ENCODE measurements at places on chromosomes 4 and X. TPM values are rescaled to one million over a fixed set of nuclear protein-coding genes. Genes with fewer than 3 reads are reported as not detected.
A peak's percentile ranks its signal among the peaks of the same experiment; 100 is the strongest.

RPL34 gene
- total RNA-seq, result 735 TPM

GRCh38 chr4:75172551-75172950 lies 239.6 kb downstream of the PARM1 start:
- H3K4me3 ChIP-seq, result no peak overlapping the region
- DNase-seq, result no peak
- H3K36me3 ChIP-seq, result no peaks in the 10 kb centered on the region
- no peak overlapping the region for H3K27ac ChIP-seq

DNA sequence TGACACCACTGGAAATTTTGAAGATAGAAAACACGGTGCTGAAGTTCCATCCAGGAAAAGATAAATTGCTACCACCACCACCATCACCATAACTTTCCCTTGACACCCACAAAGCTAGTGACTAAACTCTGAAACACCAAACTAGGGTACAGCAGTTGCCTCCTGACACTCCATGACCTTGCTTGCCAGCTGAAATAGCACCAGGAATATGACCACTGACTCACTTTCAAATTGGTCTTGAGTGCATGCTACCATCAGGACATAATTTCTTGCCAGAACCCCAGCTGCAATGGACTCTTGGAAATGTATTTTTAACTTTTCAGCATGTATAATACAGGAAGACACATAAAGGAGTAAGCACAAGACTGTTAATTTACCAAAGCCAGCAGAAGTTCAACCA lies 283.3 kb downstream of the CENPC start:
- no peak overlapping the region for H3K27ac ChIP-seq
- H3K4me3 ChIP-seq, result no peak overlapping the region
- no peaks in the 10 kb centered on the region for H3K4me1 ChIP-seq
- no peaks in the 10 kb centered on the region for H3K36me3 ChIP-seq
- no peak for DNase-seq

FAM9B gene
- total RNA-seq, result not detected

- H3K27me3 ChIP-seq, result no peaks in the 10 kb centered on the region
- peaks cover 4% of the 10 kb centered on the region for H3K4me1 ChIP-seq
- H3K36me3 ChIP-seq, result no peaks in the 10 kb centered on the region
- H3K4me3 ChIP-seq, result no peak overlapping the region
Observed at GRCh38 chrX:155870958-155871357, 10.2 kb upstream of the VAMP7 start.

TKTL2 gene
- total RNA-seq, result not detected

PDGFC gene
- total RNA-seq, result 18.8 TPM

- H3K36me3 ChIP-seq, result no peaks in the 10 kb centered on the region
- no peaks in the 10 kb centered on the region for H3K27me3 ChIP-seq
- no peak overlapping the region for H3K4me3 ChIP-seq
- peaks cover 5% of the 10 kb centered on the region for H3K4me1 ChIP-seq
- DNase-seq, result peak; percentile 20
Observed at GRCh38 chr4:26907731-26908599, 47.3 kb downstream of the STIM2 start.

DNA sequence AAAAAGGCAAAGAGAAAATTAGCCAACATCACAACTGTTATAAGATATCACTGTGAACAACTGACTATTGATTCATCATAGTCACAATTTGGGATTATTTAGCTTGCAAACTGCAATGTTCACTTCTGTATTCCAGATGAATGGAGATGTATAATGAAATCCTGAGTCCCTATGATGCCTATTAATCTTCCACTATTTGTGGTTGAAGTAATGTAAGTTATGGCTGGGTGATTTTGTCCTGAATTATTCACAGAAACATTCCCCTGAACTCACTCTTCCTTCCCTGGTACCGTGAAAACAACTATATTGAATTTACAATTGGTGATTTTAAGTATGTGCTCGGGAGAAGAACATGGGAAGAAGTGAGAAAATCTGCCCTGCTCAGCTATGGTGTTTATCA lies 50.8 kb upstream of the NPFFR2 start:
- no peaks in the 10 kb centered on the region for H3K36me3 ChIP-seq
- no peak for DNase-seq
- H3K4me3 ChIP-seq, result no peak overlapping the region
- H3K4me1 ChIP-seq, result no peaks in the 10 kb centered on the region
- H3K27ac ChIP-seq, result no peak overlapping the region
- no peaks in the 10 kb centered on the region for H3K27me3 ChIP-seq

DNA sequence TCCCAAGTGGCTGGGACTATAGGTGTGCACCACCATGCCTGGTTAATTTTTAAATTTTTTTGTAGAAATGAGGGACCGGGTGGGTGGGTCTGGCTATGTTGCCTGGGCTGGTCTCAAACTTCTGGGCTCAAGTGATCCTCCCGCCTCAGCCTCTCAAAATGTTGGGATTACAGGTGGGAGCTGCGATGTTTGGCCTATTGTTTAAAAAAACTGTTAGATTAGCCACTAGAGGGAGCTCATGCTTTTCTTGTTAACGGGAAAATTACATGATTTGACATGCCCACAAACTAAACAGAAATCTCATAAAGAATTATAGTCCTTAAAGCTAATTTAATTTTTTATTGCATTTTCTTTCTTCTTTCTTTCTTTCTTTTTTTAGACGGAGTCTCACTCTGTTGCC lies 5.0 kb upstream of the SDAD1 start:
- H3K4me1 ChIP-seq, result peaks cover 2% of the 10 kb centered on the region
- no peaks in the 10 kb centered on the region for H3K36me3 ChIP-seq
- DNase-seq, result peak; percentile 65
- H3K4me3 ChIP-seq, result no peak overlapping the region
- H3K27ac ChIP-seq, result no peak overlapping the region

MUC7 gene
- total RNA-seq, result not detected

MFAP3L gene
- total RNA-seq, result 3.4 TPM

- H3K4me1 ChIP-seq, result no peaks in the 10 kb centered on the region
- H3K27me3 ChIP-seq, result no peaks in the 10 kb centered on the region
- DNase-seq, result peak; percentile 92
- H3K4me3 ChIP-seq, result no peak overlapping the region
- H3K36me3 ChIP-seq, result no peaks in the 10 kb centered on the region
- H3K27ac ChIP-seq, result no peak overlapping the region
Observed at GRCh38 chr4:11748164-11748872, 319.6 kb upstream of the HS3ST1 start.

- H3K27ac ChIP-seq, result peak overlapping the region; percentile 78
- peak; percentile 89 for DNase-seq
- peaks cover 8% of the 10 kb centered on the region for H3K4me1 ChIP-seq
- H3K36me3 ChIP-seq, result no peaks in the 10 kb centered on the region
- peaks cover 8% of the 10 kb centered on the region for H3K27me3 ChIP-seq
Observed at GRCh38 chr4:30718021-30718542, 2.1 kb upstream of the PCDH7 start.

- DNase-seq, result no peak
- H3K4me3 ChIP-seq, result no peak overlapping the region
- H3K36me3 ChIP-seq, result no peaks in the 10 kb centered on the region
- H3K4me1 ChIP-seq, result no peaks in the 10 kb centered on the region
- H3K27me3 ChIP-seq, result peaks cover 3% of the 10 kb centered on the region
Observed at GRCh38 chrX:18542905-18543304, 117.5 kb downstream of the CDKL5 start.

DNA sequence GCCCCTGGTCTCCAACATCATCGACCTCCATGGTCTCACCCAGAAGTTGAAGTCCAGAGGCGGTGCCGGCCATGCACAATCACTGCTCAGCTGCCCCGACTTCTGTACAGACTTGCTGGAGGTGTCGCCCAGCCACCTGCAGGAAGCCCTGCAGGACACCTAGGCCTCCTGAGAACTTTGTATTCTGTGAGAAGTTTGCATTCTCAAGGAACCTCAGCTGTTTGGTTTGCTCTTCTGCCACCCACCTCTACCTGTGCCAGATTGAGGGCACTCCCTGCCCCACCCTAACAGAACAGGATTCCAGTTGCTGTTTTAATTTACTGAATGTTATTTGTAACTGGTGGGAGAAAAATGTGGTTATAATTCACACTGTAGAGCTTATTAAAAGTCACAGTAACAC lies 46.8 kb downstream of the TRIM61 start:
- no peak overlapping the region for H3K4me3 ChIP-seq
- no peaks in the 10 kb centered on the region for H3K4me1 ChIP-seq

DNA sequence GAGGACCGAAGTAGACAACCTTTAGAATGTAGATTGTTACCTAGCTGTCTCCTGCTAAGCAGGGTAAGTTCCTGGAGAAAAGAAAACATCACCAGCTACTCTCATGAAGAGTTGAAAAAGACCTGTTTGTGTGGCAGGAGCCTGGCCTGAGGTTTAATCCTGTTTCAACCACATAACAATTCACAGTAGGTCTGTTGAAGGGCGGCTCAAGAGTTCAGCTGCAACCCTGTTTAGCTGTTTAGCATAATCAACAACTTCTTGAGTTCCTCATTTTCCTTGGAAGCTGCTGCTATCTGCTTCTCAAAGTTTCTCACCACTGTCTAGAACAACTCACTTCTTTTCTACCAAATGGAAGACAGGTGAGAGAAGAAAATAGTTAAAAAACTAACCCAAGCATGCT lies 170.4 kb upstream of the TET2 start:
- no peak overlapping the region for H3K4me3 ChIP-seq
- no peaks in the 10 kb centered on the region for H3K4me1 ChIP-seq
- no peak overlapping the region for H3K27ac ChIP-seq
- H3K27me3 ChIP-seq, result no peaks in the 10 kb centered on the region
- H3K36me3 ChIP-seq, result no peaks in the 10 kb centered on the region
- DNase-seq, result no peak

IL3RA gene
- total RNA-seq, result 19.2 TPM

DNA sequence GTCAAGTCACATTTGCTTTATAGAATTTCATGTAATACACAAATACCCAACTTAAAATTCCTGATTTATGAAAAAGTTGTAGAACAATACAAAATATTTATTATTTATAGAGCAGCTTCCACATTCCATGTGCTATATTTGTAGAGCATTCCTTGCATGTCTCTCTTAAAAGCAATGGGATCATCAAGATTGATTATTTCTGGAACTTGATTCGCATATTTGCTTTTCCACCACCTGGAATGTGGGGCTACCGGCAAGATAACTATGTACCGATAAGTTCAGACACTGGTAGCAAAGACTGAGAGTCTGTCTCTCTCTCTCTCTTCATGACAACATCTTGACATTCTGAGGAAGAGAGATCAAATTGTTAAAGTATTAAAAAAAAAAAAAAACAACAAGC lies 59.3 kb downstream of the MAPK10 start:
- H3K27me3 ChIP-seq, result no peaks in the 10 kb centered on the region
- H3K36me3 ChIP-seq, result no peaks in the 10 kb centered on the region
- DNase-seq, result peak; percentile 18
- peaks cover 11% of the 10 kb centered on the region for H3K4me1 ChIP-seq
- no peak overlapping the region for H3K27ac ChIP-seq
- H3K4me3 ChIP-seq, result no peak overlapping the region

GRCh38 chrX:13377550-13377934 lies 57.7 kb upstream of the ATXN3L start:
- peak overlapping the region; percentile 52 for H3K27ac ChIP-seq
- H3K36me3 ChIP-seq, result no peaks in the 10 kb centered on the region
- peaks cover 24% of the 10 kb centered on the region for H3K27me3 ChIP-seq
- peak; percentile 89 for DNase-seq
- peaks cover 18% of the 10 kb centered on the region for H3K4me1 ChIP-seq
- no peak overlapping the region for H3K4me3 ChIP-seq

TRMT10A gene
- total RNA-seq, result 3.9 TPM

DNA sequence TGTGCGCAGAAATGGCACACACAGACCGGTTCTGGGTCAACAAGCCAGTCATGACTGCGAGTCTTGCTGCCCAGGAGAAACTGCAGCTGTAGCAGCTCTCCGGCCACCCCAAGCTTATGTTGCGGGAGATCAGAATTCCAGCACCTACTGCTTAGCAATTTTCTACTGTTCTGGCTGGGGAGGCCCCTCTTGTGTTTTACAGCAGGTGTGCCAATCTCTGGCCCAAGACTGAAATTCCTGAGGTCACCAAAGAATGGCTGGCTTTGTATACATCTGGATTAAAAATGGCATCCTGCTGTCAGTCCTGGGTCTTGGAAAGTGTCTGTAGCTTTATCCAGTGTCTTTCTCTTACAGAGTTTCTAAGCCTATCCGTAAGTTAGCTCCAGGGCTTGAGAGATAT lies 68.9 kb upstream of the TRAM1L1 start:
- no peak overlapping the region for H3K27ac ChIP-seq
- no peak overlapping the region for H3K4me3 ChIP-seq
- DNase-seq, result no peak
- no peaks in the 10 kb centered on the region for H3K27me3 ChIP-seq
- H3K36me3 ChIP-seq, result no peaks in the 10 kb centered on the region
- no peaks in the 10 kb centered on the region for H3K4me1 ChIP-seq

SPIN2A gene
- 0.80 TPM for total RNA-seq

DNA sequence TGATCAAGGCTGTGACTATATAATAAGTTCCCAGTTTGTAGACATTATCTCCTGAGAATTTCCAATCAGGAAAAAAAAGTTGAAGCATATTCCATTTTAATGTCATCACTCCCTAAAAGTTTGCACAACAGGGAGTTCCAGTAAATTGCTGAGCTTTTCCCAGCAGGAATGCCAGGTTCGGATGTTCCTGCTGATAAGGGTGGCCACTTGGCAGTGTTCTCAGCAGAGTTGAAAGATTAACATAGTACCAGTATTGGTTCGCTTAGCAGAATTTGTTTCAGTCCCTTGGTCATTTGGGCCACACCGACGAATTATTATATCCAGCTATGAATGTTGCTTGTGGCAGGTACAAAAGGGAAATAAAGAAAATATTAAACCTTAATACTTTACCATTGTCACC lies 5.2 kb upstream of the CXCL2 start:
- H3K36me3 ChIP-seq, result no peaks in the 10 kb centered on the region
- H3K27ac ChIP-seq, result no peak overlapping the region
- peaks cover 4% of the 10 kb centered on the region for H3K4me1 ChIP-seq
- no peak overlapping the region for H3K4me3 ChIP-seq
- no peak for DNase-seq

DNA sequence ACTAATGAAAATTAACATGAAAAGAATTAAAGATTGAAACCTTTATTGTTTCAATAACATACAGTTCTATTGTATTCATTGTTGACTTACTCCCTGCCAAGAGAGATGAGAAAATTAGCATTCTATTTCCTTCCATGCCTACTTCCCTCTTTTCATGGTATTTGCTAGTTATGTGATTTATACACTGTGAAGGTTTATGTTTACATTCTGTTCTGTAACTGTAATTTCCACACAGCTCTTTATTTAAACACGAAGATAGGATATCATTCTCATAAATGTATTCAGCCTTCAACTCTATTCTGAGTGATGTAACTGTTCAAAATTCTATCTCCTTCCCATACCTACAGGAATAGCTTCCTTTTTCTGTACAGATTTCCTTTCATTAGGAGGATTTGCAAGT lies 6.6 kb downstream of the CCDC110 start:
- peaks cover 6% of the 10 kb centered on the region for H3K27me3 ChIP-seq
- no peaks in the 10 kb centered on the region for H3K36me3 ChIP-seq
- H3K27ac ChIP-seq, result no peak overlapping the region
- H3K4me1 ChIP-seq, result no peaks in the 10 kb centered on the region

DNA sequence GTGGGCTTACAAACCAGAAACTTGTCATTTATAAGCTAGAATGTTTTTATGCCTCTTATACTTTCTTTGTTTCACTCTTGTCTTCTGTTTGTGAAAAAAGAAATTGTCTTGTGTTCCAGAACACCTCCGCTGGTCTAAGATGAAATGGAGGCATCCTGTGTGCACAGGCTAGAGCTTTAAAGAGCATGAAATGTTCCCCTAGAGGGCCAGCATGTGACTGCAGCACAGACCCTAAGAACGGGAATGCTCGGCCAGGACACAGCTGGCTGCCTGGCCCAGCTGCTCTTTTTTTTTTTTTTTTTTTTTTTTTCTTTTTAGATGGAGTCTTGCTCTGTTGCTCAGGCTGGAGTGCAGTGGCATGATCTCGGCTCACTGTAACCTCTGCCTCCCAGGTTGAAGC lies 33.6 kb downstream of the SETD7 start:
- DNase-seq, result no peak
- H3K4me1 ChIP-seq, result no peaks in the 10 kb centered on the region
- H3K4me3 ChIP-seq, result no peak overlapping the region
- H3K27me3 ChIP-seq, result no peaks in the 10 kb centered on the region
- H3K36me3 ChIP-seq, result peaks cover 57% of the 10 kb centered on the region
- H3K27ac ChIP-seq, result no peak overlapping the region
